ENCODE measurements at places on chromosomes 6 and 20. TPM values are rescaled to one million over a fixed set of nuclear protein-coding genes. Genes with fewer than 3 reads are reported as not detected.

- DNase-seq = peak; percentile 93
These were observed 3.6 kb upstream of the GPSM3 start for GRCh38 chr6:32195902-32196681.

- DNase-seq = no peak
These were observed 157.0 kb downstream of the ADAT2 start for GRCh38 chr6:143293523-143293922.

DNA sequence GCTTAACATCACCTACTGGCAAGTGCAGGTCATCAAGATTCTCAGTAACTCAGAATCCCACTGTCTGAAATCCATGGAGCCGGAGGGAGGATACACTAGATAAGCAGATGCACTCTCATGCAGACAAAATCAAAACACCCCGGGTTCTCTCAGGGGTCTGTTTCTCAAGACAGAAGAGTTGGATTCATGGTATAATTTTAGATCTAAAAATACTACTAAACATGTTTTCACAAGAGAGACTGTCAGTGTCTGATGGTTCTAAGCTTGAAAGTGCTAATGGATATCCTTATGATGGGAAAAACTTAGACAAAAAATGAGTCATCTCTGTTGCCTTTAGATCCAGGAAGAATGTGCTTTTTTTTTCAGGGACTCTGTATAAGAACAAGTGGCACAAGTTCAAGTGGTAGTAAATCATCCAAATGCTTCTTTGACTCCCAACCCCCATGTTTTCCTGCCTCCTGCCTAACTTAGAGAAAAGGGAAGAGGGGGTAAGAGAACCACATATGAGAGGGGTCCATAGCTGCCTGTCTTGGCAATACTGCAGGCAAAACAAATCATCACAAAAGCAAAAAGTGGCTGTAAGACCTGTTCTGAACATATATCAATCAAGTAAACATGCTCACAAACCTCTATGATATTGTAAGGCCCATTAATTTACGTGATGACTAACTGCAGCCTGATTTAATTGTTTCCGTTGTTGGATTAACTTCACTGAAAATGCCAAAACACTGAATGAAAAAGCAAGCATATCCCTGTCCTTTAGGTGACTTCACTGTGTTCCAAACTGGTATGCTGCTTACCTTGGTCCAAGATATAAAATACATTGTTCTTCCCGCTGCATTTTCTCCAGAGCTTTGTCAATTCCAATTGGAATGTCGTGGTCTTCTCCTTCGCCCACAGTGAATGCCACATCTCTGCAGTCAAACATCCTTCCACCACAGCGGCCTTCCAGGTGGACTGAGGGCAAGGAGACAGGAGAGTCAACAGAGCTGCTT lies 84.0 kb upstream of the TULP1 start:
- no peak for DNase-seq

DNA sequence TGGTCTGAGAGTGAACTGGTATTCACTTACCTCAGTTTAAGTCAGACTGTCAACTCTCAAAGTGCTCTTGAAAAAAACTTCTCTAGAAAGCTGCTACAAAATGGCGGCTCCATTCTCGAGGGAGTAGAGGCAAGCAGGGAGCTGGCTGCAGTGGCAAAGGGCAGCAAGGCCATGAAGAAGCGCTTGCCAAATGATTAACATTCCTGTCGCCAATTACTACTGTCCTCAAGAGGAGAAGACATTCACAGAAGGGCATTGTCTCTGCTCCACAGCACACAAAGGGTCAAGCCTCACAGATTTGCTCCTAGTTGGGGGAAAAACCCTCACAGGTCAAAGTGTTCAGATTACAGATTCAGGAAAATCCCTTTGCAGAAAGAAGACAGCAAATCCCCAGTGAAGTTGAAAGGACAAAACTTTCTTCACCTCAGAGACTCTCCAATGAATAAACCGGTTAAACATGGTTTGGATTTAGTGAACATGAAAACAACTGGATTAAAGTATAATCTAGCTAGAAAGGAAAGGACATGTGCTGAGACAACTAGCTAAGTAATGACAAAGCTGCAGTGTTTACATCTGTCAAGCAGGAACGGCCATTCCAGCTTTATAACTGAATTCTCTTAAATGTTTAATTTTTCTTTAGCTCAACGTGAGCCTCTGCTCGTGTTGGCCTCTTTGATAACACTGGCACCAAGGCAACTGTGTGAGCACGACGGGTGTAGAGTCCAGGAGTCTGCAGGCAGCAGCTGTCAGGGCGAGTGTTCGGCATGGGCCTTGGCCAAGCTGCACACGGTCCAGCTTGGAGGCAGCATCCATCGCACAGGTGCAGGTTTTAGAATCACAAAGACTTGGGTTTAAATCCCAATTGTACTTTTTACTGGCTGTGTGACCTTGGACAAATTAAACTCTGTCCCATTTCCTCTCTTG lies 37.6 kb downstream of the NR2E1 start:
- DNase-seq = peak; percentile 84

Gene RAD21L1
- not detected for total RNA-seq

Gene SLC24A3
- 0.31 TPM for total RNA-seq

DNA sequence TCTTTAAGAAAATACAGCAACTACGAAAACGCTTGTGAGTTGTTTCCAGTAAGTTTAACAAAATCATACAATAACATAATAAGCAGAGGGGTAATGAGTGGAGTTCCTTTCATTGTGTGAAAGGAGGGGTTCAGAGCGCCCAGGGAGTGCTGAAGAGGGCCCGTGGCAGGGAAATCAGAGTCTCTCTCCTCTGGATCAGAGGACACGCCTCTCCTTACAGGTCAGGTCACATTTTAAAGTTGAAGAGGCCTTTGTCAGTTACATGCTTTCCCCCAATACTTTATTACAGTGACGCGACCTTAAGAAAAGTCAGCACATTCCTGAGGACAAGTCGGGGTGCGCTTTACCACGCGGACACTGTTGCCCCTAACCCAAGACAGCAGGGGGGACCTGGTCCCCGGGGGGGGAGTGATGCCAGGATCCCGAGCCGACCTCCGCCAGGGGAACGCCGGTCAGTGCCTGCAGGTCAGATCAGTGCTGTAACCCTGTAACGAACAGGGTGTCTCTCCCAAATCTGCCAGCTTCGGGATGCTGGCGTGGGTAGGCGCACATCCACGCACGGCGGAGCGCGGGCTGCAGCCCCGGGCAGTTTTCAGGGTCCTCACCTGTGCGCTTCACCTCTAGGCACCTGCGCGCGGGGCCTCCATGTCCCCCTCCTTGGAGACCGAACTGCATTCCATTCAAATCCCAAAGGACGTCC lies 848 bp downstream of the DACT2 start:
- DNase-seq = peak; percentile 30

DNA sequence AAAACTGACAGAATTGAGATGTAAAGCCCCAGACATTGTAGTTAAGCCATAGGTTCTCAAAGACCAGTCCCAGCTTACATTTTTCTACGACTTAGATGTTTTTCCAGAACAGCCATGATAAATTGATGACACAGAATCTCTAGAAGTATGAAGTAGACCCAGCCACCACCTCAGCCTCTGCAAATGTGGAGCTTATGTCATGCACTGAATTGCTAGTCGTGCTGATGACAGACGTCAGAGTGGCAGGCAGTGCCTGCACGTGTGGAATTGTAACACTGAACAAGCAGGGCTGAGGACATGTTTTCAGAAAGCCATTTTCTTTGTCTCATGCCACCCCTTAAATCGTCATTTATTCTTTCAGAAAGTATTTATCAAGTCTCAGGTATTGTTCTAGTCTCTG lies 72.4 kb upstream of the TMEM181 start:
- no peak for DNase-seq

- DNase-seq = peak; percentile 68
These were observed 116.0 kb downstream of the LRRC1 start for GRCh38 chr6:53910834-53911233.

- DNase-seq = no peak
These were observed 32.6 kb upstream of the PCMTD2 start for GRCh38 chr20:64222851-64223525.

DNA sequence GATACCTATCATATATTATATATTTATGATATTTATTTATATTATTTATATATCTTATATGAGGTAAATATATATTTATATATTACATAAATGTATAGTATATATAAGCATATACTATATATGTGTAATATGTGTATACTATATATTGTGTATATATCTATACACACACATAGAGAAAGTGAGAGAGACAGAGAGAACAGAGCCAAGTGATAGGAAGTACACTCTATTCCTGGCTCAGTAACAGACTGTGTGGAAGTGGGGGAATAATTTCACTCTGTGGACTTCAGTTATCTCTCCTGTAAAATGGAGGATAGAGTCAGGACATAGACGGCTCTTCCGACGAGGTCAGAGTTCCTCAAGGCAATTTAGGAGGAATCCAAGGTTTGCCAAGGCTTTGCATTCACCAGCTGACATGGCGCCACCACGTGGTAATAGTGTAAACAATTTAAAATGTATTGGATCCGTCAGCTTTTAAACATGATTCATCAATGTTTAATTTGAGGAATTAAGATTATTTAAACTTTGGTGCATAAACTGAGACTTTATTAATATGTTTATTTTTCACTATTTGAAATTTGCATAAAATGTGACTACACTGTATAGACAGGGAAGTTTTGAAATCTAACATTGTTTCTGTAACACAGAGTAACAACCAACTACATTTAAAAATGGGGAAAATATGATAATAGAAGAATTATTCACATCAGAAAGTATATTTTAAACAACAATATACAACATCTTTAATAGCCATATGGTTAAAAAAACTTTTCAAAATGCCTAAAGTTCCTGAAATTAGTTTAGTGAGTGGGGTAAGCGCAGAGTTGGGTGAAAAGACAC lies 75.4 kb upstream of the TMEM244 start:
- DNase-seq = peak; percentile 85

Gene KIF6
- 2.7 TPM for total RNA-seq

GRCh38 chr6:89122625-89123024 lies 4.8 kb upstream of the SRSF12 start:
- peak; percentile 38 for DNase-seq

GRCh38 chr6:25154034-25154596 lies 125.1 kb upstream of the CARMIL1 start:
- DNase-seq = no peak

Gene MCCD1
- not detected for total RNA-seq

Gene COL9A1
- total RNA-seq = 36.9 TPM

Gene TNFRSF21
- 23.2 TPM for total RNA-seq

Gene HNF4A
- 1.6 TPM for total RNA-seq

GRCh38 chr6:149334682-149335160 lies 17.2 kb downstream of the TAB2 start:
- DNase-seq = no peak

DNA sequence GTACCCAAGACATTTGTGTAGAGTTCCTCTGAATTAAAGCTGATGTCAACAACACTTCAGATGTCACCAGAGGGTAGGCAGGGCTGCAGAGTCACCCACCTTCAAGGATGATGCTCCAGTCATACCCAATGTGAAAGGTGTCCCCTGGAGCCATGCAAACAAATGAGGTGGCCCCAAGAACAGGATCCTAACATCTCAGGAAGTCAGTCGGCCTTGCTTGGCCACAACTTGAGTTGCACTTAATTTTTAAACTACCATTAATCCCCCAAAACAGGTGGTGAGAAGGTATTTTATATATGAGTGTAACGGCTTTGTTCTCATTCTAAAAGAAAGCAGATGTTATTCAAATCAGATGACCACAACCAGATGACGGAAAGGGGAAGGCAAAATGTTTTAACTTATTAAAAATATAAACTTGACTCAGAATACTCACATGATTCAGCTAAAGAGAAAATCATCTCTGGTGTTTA lies 21.1 kb upstream of the SERPINB1 start:
- DNase-seq = no peak

DNA sequence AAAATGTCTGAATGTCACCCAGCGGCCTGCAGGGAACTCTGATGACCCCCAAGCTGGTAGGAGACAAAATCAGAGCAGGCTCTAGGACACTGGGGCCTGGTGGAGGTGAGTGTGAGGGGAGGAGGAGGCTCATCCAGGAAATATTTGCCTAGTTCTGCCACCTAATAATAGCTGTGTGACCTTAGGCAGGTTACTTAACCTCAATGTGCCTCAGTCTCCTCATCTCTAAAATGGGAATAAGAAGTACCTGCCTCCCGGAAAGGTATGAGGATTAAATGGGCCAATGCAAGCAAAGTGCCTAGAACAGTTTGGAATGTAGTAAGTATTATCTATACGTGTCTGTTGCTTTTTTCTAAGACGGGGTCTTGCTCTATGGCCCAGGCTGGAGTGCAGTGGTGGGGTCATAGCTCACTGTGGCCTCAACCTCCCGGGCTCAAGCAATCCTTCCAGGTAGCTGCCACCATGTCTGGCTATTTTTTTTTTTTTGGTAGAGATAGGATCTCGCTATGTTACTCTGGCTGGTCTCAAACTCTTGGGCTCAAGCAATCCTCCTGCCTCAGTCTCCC lies 60.4 kb downstream of the RAB44 start:
- no peak for DNase-seq

- DNase-seq = no peak
These were observed 959.0 kb upstream of the FLRT3 start for GRCh38 chr20:15296422-15296821.

- DNase-seq = peak; percentile 28
These were observed 165.9 kb downstream of the NRN1 start for GRCh38 chr6:5840734-5841390.

DNA sequence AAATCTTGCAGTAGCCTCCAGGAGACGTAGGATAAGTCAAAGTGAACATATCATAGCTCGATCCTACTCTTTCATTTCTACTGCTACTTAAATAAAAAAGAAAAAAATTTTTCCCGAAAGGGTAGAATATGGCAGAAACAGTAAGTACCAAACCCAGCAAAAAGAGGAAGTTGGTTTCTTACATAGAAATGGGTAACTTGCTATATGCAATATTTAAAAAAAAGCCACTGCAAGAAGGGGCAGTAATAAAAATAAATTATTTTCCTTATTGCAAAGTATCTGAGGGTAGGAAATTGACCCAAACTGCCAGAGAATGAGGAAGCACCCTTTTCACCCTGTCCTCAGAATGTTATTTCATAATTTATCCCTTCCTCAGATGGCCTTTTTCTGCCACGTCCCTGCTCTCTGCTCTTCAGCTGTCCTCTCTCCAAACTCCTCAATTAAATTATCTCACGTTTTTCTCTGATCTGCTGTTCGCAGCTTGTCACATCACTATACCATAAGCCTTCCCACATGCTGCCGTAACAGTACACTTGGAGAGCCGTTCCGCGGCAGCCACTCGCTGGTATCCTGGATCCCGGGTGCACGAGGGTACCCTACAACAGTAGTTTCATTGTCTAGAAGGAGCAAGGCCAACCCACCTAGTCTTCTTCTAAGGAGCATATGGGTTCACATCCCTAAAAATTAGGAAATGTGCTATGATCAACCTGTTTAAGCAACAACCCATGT lies 149.6 kb downstream of the BACH2 start:
- no peak for DNase-seq

DNA sequence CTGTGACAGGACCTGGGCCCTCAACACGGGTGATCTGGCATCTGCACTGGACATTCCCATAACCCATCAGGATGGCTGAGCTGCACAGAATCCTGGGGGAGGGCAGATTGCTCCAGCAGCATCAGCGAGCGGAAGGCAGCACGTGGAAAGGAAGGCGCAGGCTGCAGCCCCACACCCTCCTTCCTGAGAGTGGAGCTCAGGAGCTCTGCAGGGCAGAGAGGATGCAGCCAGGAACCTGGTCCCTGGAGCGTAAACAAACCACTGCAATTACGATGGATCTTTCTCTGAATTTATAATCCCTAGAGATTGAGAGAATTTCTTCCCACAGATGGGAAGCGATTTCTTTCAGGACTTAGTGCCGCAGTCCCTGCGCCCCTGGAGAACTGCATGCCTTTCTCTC lies 39.7 kb upstream of the EMILIN3 start:
- no peak for DNase-seq

- no peak for DNase-seq
These were observed 95.8 kb downstream of the RPP40 start for GRCh38 chr6:4908062-4908461.

Gene ZNF311
- total RNA-seq = 2.0 TPM

- DNase-seq = no peak
These were observed 73.4 kb upstream of the GTSF1L start for GRCh38 chr20:43800186-43800585.
